ENCODE measurements at places on chromosomes 6 and 20.

DNA sequence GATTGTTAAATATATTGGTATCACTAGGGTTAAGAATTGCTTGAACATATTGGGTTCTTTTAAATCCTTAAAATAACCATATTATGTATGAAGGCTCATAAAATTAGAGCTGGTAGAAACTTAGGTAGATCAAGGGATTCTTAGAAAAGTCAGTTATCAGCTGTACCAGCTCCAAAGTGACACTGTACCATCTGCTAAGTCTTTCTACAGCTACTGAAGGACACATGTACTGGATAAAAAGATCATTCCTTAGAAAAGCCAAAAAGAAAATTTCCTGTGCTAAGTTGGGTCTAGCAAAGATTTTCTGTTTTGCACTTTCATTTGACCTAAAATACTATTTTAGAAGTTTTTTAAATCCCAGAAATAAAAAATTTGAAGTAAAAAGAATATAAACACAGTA lies 130.4 kb downstream of the CD164 start:
- no peak for DNase-seq

DNA sequence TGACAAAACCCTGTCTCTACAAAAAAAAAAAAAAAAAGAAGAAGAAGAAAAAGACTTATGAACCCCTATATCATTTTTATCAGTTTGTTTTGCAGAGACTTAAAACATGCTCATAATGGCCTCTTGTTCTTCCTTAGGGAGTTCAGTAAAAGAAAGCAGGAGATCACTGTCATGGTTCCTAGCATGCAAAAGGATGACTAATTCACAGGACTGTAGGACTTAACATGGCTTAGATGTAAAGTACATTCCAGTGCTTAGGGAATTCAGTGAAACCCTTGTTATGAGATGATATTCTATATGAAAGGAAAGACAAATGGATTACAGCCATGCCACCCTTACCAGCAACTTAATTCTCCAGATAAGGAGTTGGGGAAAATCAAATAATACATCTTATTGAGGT lies 29.5 kb downstream of the EEF1A1 start:
- DNase-seq, result no peak

- DNase-seq, result no peak
These were observed 2.6 kb upstream of the ABT1 start for GRCh38 chr6:26594131-26594498.

GRCh38 chr6:145866456-145867396 lies 52.1 kb upstream of the FBXO30 start:
- no peak for DNase-seq

DNA sequence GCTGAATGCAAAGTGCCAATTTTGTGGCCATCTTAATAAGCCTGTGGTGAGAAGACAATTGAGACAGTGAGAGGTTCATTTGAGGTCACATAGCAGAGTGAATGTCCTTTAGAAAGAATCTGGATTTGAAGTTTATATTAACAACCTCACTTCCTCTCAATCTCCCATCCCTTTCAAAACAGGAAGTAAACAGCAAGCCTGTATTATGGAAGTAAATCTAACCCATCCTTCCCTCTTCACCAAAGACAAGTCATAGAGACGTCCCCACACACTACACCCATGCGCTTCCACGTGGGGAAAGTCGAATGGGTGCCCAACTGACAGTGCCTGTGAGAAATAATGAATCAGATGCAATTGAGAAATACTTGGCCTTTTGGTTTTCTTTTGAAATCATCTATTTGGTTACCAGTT lies 28.8 kb upstream of the CCND3 start:
- DNase-seq, result no peak

DNA sequence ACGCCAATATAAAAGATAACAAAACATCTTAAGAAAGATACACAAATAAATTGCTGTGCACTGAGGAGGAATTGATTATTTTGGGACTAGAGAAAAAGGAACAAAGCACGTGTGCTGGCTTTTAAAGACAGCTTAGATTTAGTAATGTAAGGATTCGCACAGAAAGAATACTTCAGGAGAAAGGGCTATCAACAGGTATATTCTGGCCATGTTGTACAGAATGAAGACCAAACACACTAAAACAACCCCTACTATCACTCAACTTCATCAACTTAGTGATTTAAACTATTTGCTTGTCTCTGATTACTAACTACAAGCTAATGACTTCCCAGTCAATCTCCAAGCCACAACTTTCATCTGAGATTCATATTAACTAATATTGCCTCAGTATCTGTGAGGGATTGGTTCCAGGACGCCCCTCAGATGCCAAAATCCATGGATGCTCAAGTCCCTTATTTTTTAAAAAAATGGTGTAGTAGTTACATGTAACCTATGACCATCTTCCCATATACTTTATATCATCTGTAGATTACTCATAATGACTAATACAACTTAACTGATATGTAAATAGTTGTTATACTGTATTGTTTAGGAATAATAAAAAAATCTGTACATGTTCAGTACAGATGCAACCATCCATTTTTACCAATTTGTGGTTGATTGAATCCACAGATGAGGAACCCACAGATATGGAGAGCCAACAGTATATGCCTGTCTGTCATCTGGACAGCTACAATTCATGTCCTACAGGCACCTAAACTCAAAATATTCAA lies 4.5 kb downstream of the DEK start:
- DNase-seq, result no peak

- DNase-seq, result no peak
These were observed 172.6 kb upstream of the RSPO3 start for GRCh38 chr6:126945812-126946360.

DNA sequence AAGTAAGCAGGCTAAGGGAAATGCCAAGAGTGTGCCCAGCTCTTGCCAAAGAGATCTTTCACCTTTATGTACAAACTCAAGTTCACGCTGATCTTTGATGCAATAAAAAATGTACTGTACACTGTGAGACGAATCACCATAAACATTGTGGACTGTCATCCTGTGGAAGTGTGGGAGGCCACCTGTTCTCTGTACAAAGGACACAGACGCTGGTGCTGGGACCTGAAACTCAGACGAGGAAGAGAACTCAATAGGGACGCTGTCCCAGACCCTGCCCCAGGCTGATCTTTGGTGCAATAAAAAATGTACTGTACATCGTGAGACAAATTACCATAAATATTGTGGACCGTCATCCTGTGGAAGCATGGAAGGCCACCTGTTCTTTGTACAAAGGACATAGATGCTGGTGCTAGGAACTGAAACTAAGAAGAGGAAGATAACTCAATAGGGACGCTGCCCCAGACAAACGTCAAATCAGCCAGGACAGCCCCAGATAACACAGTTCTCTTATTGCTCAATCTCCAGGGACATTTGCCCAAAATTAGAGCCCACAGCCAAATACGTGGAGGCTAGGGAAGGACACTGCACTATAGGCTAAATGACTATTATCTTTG lies 312.7 kb upstream of the SGK1 start:
- no peak for DNase-seq

DNA sequence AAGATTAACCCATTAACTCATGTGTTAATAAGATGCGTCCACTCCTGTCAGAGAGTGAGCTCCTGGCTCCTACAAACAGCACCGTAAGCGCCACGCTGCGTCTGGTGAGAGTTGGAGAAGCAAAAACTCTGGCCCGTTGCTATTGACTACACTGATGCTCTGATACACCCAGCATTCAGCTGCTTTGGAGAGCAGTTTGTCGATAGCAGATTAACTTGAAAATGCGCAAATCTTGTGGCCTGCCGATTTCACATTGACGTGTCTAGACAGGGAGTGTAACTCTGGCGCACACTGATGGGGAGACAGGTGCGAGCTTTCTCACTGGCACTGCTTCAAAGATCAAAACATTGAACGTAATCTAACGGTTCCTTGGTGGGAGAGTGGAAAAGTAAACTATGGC lies 151.7 kb upstream of the RPS6KA2 start:
- no peak for DNase-seq

GRCh38 chr6:123333000-123333756 lies 303.6 kb downstream of the TRDN start:
- DNase-seq, result no peak

GRCh38 chr6:148893481-148893880 lies 146.7 kb downstream of the UST start:
- no peak for DNase-seq

DNA sequence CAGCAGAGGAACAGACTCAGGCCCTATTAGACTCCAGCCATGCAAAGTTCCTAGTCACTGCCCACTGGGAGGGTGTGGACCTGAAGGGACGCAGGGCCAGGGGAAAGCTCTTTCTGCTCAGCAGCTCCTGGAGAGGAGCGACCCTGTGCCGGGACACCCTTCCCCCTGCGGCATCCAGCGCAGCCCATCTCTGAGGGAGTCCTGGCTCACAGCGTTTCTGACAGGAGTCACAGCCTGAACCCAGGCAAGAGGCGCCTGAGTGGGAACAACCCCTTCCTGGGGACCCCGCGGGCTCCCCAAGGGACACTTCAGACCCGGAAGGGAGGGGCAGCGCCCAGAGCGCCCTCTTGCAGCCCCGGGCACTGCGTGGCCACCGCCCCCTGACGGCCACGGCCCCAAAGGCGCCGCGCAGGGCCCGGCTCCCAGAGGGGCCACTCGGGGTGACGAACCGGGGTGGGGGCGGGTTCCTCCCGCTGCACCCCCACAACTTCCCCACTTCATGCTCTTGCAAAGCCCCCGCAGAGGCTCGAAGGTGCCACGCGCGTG lies 862 bp downstream of the UCKL1 start:
- no peak for DNase-seq

- DNase-seq, result no peak
These were observed 12.4 kb upstream of the CPNE5 start for GRCh38 chr6:36851626-36852025.

- no peak for DNase-seq
These were observed 74.0 kb upstream of the EYA2 start for GRCh38 chr20:46820682-46821081.

- DNase-seq, result no peak
These were observed 109.3 kb downstream of the TENT5A start for GRCh38 chr6:81643156-81643555.

DNA sequence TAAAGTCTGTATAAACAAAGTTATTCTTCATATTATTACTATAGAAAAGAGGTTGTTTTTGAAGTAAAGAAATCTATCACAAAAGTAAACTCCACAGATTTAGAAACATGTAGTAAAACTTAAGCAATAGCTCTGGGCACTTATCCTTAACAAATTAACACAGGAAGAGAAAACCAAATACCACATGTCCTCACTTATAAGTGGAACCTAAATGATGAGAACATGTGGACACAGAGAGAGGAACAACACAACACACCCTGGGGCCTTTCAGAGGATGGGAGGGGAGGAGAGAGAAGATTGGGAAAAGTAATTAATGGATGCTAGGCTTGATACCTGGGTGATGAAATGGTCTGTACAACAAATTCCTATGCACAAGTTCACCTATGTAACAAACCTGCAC lies 57.2 kb downstream of the C6orf58 start:
- no peak for DNase-seq
